ENCODE measurements at places on chromosomes 3 and 15. TPM values are rescaled to one million over a fixed set of nuclear protein-coding genes. Genes with fewer than 3 reads are reported as not detected.

ADAMTS9 gene
- total RNA-seq = 17.3 TPM

LIPC gene
- not detected for total RNA-seq

TMCC1 gene
- total RNA-seq = 44.1 TPM

GRCh38 chr3:122484985-122485384 lies 29.8 kb downstream of the KPNA1 start:
- peak; percentile 17 for DNase-seq

DNA sequence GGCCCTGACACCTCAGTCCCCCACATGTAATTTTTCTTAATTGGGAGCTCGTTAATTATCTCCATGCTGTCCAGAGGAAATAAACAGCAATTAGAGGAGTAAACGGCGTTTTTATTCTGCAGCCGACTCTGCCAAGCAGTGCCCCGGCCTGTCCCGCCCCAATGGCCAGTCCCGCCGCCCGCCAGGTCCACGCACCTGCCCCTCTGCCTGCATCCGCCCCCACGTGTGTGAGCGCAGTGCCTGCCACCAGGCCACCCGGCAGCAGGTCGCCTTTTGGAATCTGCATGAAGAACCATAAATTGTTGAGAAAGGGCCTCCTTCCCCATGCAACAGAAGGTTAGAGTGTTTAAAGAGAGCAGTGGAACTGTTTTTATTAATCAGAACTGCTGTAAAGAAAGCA lies 87.5 kb upstream of the LINGO1 start:
- DNase-seq = no peak

DNA sequence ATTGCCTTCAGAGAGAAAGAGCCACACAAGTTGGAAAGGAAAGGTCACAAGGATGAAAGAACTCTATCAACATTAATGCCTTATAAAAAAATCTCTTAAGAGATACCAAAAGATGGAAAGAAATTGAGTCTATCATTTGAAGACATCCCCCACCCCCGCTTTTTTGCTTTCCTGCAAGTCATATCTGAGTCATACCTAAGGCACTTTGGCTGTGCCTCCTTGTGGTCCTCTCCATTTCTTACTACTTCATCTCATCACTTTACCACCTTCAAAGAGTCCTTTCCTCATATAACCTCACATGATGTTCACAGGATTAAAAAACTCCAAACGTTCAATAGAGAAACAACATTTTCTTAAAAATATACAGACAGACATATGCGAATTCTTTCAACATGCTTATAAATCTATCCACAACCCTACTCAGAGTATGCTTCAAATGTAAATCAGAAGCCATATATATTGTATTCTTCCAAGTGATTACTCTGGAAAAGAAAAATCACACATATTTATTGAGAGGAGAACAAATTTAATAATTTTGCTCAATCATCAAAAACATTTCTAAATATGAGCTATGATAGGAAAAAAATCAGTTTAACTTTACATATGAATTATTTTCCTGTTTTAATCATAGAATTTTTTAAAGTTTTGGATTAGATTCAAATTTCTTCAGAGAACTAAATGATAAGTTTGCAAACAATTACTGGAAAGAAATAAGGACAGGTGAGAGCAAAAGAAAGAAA lies 1003.9 kb upstream of the CFAP20DC start:
- DNase-seq = no peak

GRCh38 chr3:121979246-121979645 lies 42.8 kb downstream of the ILDR1 start:
- DNase-seq = no peak

SGO1 gene
- not detected for total RNA-seq

DNA sequence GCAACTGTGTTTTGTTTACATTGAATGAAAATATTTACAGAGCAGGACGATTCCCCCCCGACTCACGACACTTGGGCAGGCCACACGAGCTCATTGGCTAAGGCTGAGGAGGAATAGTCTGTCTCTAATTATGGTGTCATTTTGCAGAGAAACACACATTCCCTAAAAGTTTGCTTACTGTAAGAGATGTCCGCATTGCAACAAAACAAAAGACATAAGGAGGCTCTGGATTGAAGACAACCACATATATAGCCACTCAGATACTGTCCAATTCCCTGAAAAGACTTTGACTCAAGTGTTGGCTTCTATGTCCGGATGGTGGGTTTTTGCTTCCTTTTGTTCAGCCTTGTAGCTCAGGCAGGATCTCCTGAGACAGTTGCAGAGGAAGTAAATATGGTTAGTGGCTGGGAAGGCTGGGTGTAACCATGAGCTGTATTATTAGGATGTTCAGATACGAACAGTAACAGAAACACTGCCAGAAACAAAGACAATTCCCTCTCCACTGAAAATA lies 170.4 kb downstream of the KLHL25 start:
- no peak for DNase-seq

GRCh38 chr3:18989237-18989795 lies 159.0 kb upstream of the KCNH8 start:
- no peak for DNase-seq

ZIC4 gene
- total RNA-seq = 0.46 TPM

VILL gene
- total RNA-seq = 2.1 TPM

All from psoas muscle (tissue), 8 donors.